Kidney (tissue), 22 donors: ENCODE measurements at places on chromosomes 4 and X. TPM values are rescaled to one million over a fixed set of nuclear protein-coding genes. Genes with fewer than 3 reads are reported as not detected.

Gene DCX
- 0.09 TPM for total RNA-seq

Gene NHSL2
- 10.8 TPM for total RNA-seq

Gene DDX53
- not detected for total RNA-seq

Gene EDA2R
- total RNA-seq, result 2.5 TPM

Gene GAGE2A
- total RNA-seq, result not detected

Gene FNIP2
- total RNA-seq, result 65.1 TPM

Gene ZNF732
- total RNA-seq, result not detected

Gene TMPRSS11A
- total RNA-seq, result not detected

Gene CCDC120
- 13.7 TPM for total RNA-seq

Gene ZNF827
- 22.6 TPM for total RNA-seq

Gene CT47B1
- not detected for total RNA-seq
